Kidney epithelial cell (primary cell): ENCODE measurements at places on chromosomes 6 and 20. TPM values are rescaled to one million over a fixed set of nuclear protein-coding genes. Genes with fewer than 3 reads are reported as not detected.

SIRPD gene
- not detected in 2 replicates for total RNA-seq

TULP4 gene
- 104 and 105 TPM in 2 replicates for total RNA-seq

NOP56 gene
- total RNA-seq = 141 and 142 TPM in 2 replicates

TSPO2 gene
- not detected in 2 replicates for total RNA-seq

PTCHD4 gene
- 3.0 and 3.4 TPM in 2 replicates for total RNA-seq

RNF5 gene
- 76.8 and 90.1 TPM in 2 replicates for total RNA-seq

SLC13A3 gene
- 2.6 and 3.4 TPM in 2 replicates for total RNA-seq

COL9A3 gene
- total RNA-seq = 5.4 and 10.4 TPM in 2 replicates

DLK2 gene
- not detected in 2 replicates for total RNA-seq

VSTM2L gene
- 0.46 and 1.6 TPM in 2 replicates for total RNA-seq

SUMO4 gene
- total RNA-seq = 0.96 TPM in 1 of 2 replicates, not detected in the other

ARHGAP40 gene
- 2.8 and 5.6 TPM in 2 replicates for total RNA-seq

APOM gene
- 1.3 and 1.8 TPM in 2 replicates for total RNA-seq

GHRH gene
- not detected in 2 replicates for total RNA-seq

LPA gene
- total RNA-seq = not detected in 2 replicates

TNFRSF6B gene
- total RNA-seq = 97.0 and 119 TPM in 2 replicates

CCN6 gene
- 1.0 and 1.5 TPM in 2 replicates for total RNA-seq

FKBP1A gene
- 144 and 155 TPM in 2 replicates for total RNA-seq

EPB41L1 gene
- total RNA-seq = 25.0 and 28.0 TPM in 2 replicates

AIF1 gene
- total RNA-seq = 0.33 TPM in 1 of 2 replicates, not detected in the other

LCA5 gene
- 5.1 and 7.0 TPM in 2 replicates for total RNA-seq

AMD1 gene
- 90.1 and 93.6 TPM in 2 replicates for total RNA-seq

PAX1 gene
- total RNA-seq = not detected in 2 replicates

EPHA7 gene
- 0.88 and 0.96 TPM in 2 replicates for total RNA-seq

EDN3 gene
- not detected in 2 replicates for total RNA-seq

GGTLC1 gene
- not detected in 2 replicates for total RNA-seq

C6orf58 gene
- total RNA-seq = not detected in 2 replicates

DZANK1 gene
- 1.4 and 2.9 TPM in 2 replicates for total RNA-seq

FERMT1 gene
- total RNA-seq = 21.9 and 22.1 TPM in 2 replicates

MUC21 gene
- total RNA-seq = not detected in 2 replicates

ADGRF4 gene
- 5.5 and 7.7 TPM in 2 replicates for total RNA-seq

NINL gene
- total RNA-seq = 18.3 and 19.6 TPM in 2 replicates

ADA gene
- total RNA-seq = 18.1 and 19.2 TPM in 2 replicates

ZNF311 gene
- 2.6 and 2.7 TPM in 2 replicates for total RNA-seq

HLA-DOA gene
- total RNA-seq = 0.71 and 1.6 TPM in 2 replicates

UFL1 gene
- 23.8 and 27.5 TPM in 2 replicates for total RNA-seq

GATA5 gene
- 0.27 TPM in 1 of 2 replicates, not detected in the other for total RNA-seq

RXRB gene
- 24.4 and 24.9 TPM in 2 replicates for total RNA-seq

TNFRSF21 gene
- total RNA-seq = 54.6 and 61.2 TPM in 2 replicates

SSTR4 gene
- total RNA-seq = not detected in 2 replicates

ARMH2 gene
- not detected in 2 replicates for total RNA-seq

ISM1 gene
- 0.27 TPM in 1 of 2 replicates, not detected in the other for total RNA-seq

RAD21L1 gene
- not detected in 2 replicates for total RNA-seq

LGSN gene
- total RNA-seq = not detected in 2 replicates
